ENCODE measurements at places on chromosomes 1 and 21. TPM values are rescaled to one million over a fixed set of nuclear protein-coding genes. Genes with fewer than 3 reads are reported as not detected.

GRCh38 chr1:53986458-53986857, 31.5 kb downstream of the LDLRAD1 start:
- DNase-seq, result no peak
- no peaks in the 10 kb centered on the region for H3K36me3 ChIP-seq
- H3K4me3 ChIP-seq, result no peak overlapping the region
- H3K27me3 ChIP-seq, result no peaks in the 10 kb centered on the region
- H3K4me1 ChIP-seq, result no peaks in the 10 kb centered on the region
- H3K27ac ChIP-seq, result no peak overlapping the region

GRCh38 chr1:204350857-204351573, 8.7 kb downstream of the PLEKHA6 start:
- peaks cover 39% of the 10 kb centered on the region for H3K27me3 ChIP-seq
- H3K4me3 ChIP-seq, result peak overlapping the region; percentile 25
- no peak overlapping the region for H3K27ac ChIP-seq
- no peaks in the 10 kb centered on the region for H3K36me3 ChIP-seq
- peaks cover 24% of the 10 kb centered on the region for H3K4me1 ChIP-seq

The RNF2 gene
- 13.3 TPM for total RNA-seq

- peaks cover 49% of the 10 kb centered on the region for H3K4me1 ChIP-seq
- no peak for DNase-seq
- peak overlapping the region; percentile 17 for H3K4me3 ChIP-seq
- H3K27me3 ChIP-seq, result no peaks in the 10 kb centered on the region
- H3K36me3 ChIP-seq, result no peaks in the 10 kb centered on the region
- peak overlapping the region; percentile 47 for H3K27ac ChIP-seq
These were observed 19.9 kb upstream of the IFNGR2 start for GRCh38 chr21:33383056-33383888.

Measured in esophagus muscularis mucosa (tissue), 4 donors.